T-helper 1 cell (primary cell): ENCODE measurements at places on chromosomes 2 and 18.

- DNase-seq = no peak
These were observed 169.1 kb downstream of the CDH2 start for GRCh38 chr18:28007841-28008240.

DNA sequence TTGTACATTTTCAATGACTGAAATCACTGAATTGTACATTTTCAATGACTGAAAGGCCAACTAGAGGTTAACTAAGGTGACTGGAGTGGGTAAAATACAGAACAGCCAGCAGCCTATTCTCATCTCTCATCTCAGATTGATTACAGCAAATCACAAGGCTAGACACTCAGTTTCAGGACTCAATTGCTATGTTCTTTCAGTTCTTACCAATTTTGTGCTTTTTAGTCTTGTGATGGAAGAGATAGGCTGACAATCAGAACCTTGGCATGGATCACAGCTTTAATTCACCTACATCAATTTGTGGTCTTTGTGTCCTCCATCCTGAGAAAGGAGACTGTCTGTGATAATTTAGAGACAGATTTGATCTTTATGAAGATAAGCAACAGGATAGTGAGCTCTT lies 124.7 kb downstream of the GULP1 start:
- DNase-seq = no peak

DNA sequence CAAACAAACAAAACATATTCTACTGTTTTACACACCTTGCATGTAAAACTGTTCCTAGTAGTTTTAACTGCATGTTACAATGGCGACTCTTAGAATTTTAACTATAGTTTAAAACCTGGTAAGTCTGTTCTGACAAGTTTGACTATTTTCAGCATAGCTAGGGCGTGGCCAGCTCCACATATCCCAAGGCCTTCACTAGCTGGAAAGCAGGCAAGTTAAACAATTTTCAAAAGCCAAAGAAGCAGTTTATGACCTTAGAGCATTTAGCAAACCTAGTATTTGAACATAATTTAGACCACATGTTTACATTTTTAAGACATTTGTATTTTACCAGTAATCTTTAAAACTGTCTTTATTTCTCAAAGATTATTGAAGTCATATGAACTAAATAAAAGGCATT lies 402.8 kb upstream of the SYT4 start:
- no peak for DNase-seq

GRCh38 chr2:28754321-28754720 lies 2.7 kb downstream of the PPP1CB start:
- DNase-seq = no peak

GRCh38 chr2:195929531-195929930 lies 139.1 kb downstream of the DNAH7 start:
- no peak for DNase-seq
